Activated T-cell treated with anti-CD3 and anti-CD28 coated beads, Interleukin-2, amount 50 U/mL, for 72 hours (primary cell): ENCODE measurements at places on chromosomes 3 and 15. TPM values are rescaled to one million over a fixed set of nuclear protein-coding genes. Genes with fewer than 3 reads are reported as not detected.

The CDHR4 gene
- 0.39 TPM for total RNA-seq

The GOLGA8J gene
- total RNA-seq: not detected

The SCAANT1 gene
- not detected for total RNA-seq

The EIF4G1 gene
- 305 TPM for total RNA-seq

The CLDN1 gene
- total RNA-seq: 12.3 TPM

The C2CD4A gene
- total RNA-seq: 0.46 TPM

The RNU5B-1 gene
- not detected for total RNA-seq

DNA sequence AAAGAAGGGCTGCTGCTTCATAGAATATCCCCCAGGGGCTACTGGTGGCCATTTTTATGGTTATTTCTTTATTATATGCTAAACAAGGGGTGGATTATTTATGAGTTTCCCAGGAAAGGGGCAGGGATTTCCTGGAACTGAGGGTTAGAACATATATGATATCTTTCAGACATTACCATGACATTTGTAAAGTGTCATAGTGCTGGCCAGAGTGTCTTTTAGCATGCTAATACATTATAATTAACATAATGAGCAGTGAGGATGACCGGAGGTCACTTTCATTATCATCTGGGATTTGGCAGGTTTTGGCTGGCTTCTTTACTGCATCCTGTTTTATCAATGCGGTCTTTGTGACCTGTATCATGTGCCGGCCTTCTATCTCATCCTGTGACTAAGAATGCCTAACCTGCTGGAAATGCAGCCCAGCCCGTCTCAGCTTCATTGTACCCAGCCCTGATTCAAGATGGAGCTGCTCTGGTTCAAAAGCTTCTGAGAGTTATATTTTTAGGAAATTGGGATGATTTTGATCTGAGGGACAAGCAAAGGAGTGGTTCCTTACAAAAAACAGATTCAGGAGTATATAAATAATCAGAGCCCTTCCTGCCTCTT lies 9.1 kb upstream of the ZBTB20 start:
- H3K4me1 ChIP-seq: peaks cover 5% of the 10 kb centered on the region
- no peak overlapping the region for H3K4me3 ChIP-seq
- H3K36me3 ChIP-seq: no peaks in the 10 kb centered on the region
- DNase-seq: no peak

GRCh38 chr3:160174621-160175020 lies 50.6 kb upstream of the C3orf80 start:
- H3K4me3 ChIP-seq: no peak overlapping the region
- H3K27ac ChIP-seq: no peak overlapping the region
- no peak for DNase-seq
- H3K4me1 ChIP-seq: peaks cover 18% of the 10 kb centered on the region
- peaks cover 2% of the 10 kb centered on the region for H3K36me3 ChIP-seq

DNA sequence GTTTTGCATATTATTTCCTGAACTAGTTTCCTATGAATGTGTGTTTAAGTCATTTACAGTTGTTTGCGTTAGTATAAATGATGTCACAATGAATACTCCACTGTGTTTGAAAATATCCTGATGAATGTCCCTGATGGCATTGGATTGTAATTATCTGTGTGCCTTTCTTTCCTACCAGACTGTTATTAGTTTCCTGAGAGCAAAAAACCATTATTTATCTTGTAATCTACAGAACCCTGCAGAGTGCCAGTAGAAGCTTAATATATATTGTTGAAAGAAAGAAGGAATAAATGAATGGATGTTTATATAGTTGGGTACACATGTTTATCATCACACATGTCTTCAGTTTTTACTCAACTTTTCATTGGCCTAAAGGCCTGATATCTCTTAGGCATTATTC lies 312.6 kb downstream of the AGBL1 start:
- no peaks in the 10 kb centered on the region for H3K36me3 ChIP-seq
- no peaks in the 10 kb centered on the region for H3K4me1 ChIP-seq
- DNase-seq: no peak
- peaks cover 6% of the 10 kb centered on the region for H3K27me3 ChIP-seq
- no peak overlapping the region for H3K4me3 ChIP-seq

GRCh38 chr3:42829083-42829627 lies 19.9 kb downstream of the ACKR2 start:
- H3K27me3 ChIP-seq: peaks cover 12% of the 10 kb centered on the region
- no peak overlapping the region for H3K4me3 ChIP-seq
- no peak for DNase-seq
- H3K36me3 ChIP-seq: no peaks in the 10 kb centered on the region
- H3K27ac ChIP-seq: no peak overlapping the region
- H3K4me1 ChIP-seq: peaks cover 7% of the 10 kb centered on the region

DNA sequence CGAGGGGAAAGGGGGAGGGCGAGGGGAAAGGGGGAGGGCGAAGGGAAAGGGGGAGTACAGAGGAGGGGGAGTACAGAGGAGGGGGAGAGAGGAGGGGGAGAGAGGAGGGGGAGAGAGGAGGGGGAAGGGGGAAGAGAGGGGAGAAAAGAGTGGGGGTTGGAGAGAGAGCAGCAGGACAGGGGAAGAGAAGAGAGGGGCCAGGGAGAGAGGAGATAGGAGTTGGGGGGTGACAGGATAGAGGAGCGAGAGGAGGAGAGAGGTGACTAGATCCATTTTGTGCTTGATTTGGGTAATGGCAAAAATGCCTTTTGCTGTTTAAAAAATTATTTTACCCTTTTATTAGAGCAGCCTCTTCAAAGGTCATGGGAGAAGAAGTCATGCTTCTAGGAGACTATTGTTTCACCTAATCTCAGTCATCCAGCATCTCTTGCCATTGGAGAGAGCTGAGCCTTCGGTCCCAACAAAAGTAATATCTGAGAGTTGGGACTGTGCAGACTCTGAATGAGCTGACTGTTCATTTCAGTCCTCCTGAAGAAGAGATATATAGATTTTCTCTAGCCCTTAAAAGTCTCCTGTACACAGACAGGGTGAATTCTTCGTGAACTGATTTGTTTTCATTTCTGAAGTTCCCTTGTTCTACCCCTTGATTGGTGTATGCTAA lies 15.1 kb upstream of the TOP2B start:
- H3K4me3 ChIP-seq: no peak overlapping the region
- H3K27ac ChIP-seq: no peak overlapping the region
- H3K27me3 ChIP-seq: no peaks in the 10 kb centered on the region
- H3K36me3 ChIP-seq: no peaks in the 10 kb centered on the region

DNA sequence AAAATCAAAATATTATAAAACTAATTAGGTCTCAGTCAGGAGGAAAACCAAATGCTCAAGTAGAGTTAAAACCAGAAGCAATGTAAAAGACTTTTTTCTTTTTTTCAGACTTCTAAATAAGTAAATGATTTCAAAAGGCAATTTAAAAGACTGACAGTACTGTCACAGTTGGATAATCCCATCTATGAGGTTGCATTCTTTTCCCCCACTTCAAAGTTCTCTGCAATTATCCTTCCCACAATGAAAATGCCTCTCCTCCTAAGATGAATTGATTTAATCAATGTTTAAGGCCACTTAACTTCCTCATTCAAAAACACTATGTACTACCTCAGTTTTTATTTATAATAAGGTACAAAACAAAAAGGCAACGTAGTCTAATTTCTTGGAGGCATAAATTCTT lies 8.1 kb downstream of the MRPL3 start:
- no peak overlapping the region for H3K27ac ChIP-seq
- H3K27me3 ChIP-seq: no peaks in the 10 kb centered on the region
- H3K4me1 ChIP-seq: peaks cover 23% of the 10 kb centered on the region
- H3K4me3 ChIP-seq: no peak overlapping the region
- no peak for DNase-seq

DNA sequence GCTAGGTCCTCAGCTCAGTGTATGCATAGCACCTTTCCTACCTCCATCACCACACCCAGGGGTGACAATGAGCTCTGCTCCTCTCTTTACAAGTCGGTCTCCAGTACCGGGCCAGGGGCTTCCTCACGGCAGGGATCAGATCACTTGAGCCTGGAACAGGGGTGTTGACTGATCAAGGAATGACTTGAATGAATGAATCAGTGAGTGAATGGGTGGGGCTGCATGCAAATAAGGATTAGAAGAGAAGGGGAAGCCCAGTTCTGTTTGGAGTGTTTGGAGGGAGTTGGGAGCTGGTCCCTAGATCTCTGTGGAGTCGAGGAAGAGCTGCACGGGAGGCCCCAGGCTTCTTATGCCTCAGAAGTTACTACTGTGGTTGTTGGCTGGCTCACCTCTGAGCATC lies 87.0 kb downstream of the TMEM266 start:
- peaks cover 51% of the 10 kb centered on the region for H3K27me3 ChIP-seq
- peaks cover 22% of the 10 kb centered on the region for H3K4me1 ChIP-seq
- DNase-seq: no peak
- no peak overlapping the region for H3K4me3 ChIP-seq
- H3K27ac ChIP-seq: no peak overlapping the region

- no peak overlapping the region for H3K27ac ChIP-seq
- H3K36me3 ChIP-seq: no peaks in the 10 kb centered on the region
- DNase-seq: no peak
Observed at GRCh38 chr3:150237490-150237889, 170.6 kb upstream of the TSC22D2 start.

DNA sequence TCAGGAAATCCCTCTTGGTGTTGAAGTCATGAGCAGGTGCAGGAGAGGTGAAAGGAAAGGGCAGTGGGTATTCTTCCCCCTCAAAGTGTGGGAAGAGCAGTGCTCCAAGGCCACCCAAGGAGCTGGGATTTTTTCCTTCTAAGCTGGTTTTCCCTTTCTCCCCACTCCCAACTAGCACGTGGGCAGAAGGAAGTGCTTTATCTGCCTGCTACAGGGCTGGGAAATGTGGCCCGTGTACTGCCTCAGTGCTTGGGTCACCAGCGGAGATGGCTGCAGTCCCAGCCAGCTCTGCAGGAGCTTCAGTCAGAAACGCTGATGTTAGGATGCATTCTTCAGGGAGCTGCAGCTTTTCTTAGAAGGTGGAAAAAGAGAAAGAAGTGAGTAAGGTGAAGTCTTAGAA lies 99.2 kb downstream of the CACNA1D start:
- no peak for DNase-seq
- H3K4me1 ChIP-seq: peaks cover 5% of the 10 kb centered on the region
- H3K27me3 ChIP-seq: no peaks in the 10 kb centered on the region
- no peaks in the 10 kb centered on the region for H3K36me3 ChIP-seq
- no peak overlapping the region for H3K27ac ChIP-seq

DNA sequence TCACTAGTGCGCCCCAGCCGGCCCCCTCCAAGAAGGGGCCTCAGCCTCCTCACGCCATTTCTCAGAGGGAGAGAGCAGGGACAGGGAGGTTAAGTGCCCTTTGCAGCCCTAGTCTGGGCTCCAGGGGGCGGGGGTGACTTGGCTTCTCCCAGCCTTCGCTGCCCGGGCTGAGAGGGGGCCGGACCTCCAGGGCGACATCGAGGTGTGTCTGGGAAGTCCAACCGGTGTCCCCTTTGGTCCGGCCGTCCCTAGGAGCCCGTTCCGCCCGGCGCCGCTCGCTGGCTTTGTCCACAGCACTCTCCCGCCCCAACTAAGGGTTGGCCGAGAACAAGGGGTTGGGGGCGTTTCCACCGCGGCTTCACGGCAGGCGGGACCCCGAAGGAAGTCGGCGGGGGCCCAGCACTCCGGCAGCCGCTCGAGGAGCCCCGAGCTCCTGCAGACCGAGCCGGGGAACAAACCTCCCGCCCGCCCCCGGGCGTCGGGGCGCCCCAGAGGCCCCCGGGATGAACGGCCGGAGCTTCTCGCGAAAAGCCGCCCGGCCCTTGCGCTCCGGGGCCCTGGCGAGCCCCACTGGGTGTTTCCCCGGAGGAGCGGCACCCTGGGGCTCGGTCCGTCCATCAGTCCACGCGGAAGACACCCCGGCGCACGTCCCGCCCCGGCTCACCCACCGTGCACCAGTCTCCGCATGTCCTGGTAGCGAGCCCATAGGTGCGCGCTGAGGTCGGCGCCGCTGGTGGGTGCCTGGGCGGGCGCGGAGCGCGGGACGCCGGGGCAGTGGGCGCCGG lies 627 bp downstream of the NT5DC2 start:
- peak overlapping the region; percentile 82 for H3K4me3 ChIP-seq
- peak overlapping the region; percentile 77 for H3K27ac ChIP-seq
- peaks cover 25% of the 10 kb centered on the region for H3K4me1 ChIP-seq
- H3K27me3 ChIP-seq: no peaks in the 10 kb centered on the region
- peak; percentile 38 for DNase-seq
- peaks cover 2% of the 10 kb centered on the region for H3K36me3 ChIP-seq
